ENCODE measurements at places on chromosomes 6 and 20. TPM values are rescaled to one million over a fixed set of nuclear protein-coding genes. Genes with fewer than 3 reads are reported as not detected.

DNA sequence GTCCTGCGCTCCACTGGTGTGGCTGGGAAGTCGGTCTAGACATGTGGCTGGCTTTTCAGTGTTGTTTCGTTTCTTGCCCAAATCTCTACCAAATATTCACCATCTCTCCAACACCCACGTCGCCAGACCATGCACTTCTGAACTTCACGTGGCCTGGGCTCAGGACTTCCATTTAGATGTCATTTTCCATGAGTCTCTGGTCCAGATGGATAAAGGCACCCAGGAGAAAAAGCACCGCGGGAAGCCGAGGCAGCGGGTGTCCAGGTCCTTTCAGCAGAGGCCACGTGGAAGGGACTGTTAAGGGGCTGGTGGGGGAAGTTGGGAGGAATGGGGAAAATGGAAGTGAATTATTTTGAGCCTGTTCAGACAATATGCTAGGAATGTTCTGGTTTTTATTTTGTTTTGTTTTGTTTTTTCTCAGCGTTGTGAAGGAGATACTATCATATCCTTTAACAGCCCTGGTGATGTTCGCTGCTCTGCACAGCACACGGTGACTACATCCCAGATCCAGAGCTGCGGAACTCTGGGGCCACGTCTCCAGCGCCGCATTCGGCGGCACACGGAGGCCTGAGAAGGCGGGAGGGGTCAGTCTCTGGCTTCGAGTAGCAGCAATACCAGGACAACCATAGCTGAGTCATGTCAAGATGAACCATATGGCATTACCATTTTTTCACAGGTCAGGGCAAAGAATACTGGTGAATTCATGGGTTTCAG, 230.3 kb downstream of the THBS2 start:
- H3K36me3 ChIP-seq: no peaks in the 10 kb centered on the region
- H3K27me3 ChIP-seq: no peaks in the 10 kb centered on the region
- H3K4me3 ChIP-seq: no peak overlapping the region
- H3K4me1 ChIP-seq: no peaks in the 10 kb centered on the region

DNA sequence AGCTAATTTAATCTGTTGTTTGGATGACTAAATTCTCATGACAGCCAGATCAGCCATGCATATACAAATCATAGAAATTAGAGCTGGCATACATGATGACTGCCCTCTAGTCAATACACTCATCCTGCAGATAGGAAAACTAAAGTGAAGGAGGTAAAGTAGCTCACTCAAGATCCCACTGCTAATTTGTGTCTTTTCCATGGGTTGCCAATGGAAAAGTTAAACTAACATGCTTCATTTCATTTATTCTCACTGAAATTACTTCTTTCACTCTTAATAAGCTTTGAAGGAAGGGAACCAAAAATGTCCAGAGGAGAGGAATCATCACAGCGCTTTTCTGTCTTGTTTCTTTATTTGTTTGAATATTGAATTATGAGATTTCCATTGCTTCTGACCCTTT, 308.2 kb downstream of the GJA1 start:
- no peaks in the 10 kb centered on the region for H3K27me3 ChIP-seq
- H3K4me3 ChIP-seq: no peak overlapping the region
- DNase-seq: no peak
- peaks cover 4% of the 10 kb centered on the region for H3K4me1 ChIP-seq

GRCh38 chr6:4032475-4032874, 46.5 kb downstream of the FAM217A start:
- H3K27ac ChIP-seq: peak overlapping the region; percentile 60
- peaks cover 28% of the 10 kb centered on the region for H3K4me1 ChIP-seq
- H3K4me3 ChIP-seq: no peak overlapping the region
- DNase-seq: no peak
- H3K36me3 ChIP-seq: peaks cover 45% of the 10 kb centered on the region

DNA sequence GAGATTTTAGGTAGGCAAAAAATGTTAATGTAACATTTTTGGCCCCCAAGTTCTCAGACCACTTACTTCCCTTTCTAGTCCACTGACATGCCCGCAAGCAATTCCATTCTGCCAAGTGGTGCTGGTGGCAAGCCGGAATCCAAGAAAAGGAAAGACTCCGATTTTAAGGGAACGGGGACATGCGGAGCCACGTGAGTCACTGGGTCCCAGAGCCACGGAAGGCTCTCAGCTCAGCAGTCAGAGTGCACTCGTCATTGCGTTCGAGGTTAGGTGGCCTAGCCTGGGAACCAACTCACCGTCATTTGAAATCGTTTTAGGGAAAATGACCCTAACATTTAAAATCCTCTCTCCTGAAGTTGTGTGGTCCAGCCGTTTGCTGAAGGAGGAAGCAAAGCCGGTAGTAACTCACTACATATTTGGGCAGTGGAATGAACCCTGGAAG, 711 bp upstream of the SIRT5 start:
- peaks cover 12% of the 10 kb centered on the region for H3K4me1 ChIP-seq
- peak overlapping the region; percentile 85 for H3K4me3 ChIP-seq
- H3K27ac ChIP-seq: peak overlapping the region; percentile 86
- H3K36me3 ChIP-seq: peaks cover 14% of the 10 kb centered on the region

DNA sequence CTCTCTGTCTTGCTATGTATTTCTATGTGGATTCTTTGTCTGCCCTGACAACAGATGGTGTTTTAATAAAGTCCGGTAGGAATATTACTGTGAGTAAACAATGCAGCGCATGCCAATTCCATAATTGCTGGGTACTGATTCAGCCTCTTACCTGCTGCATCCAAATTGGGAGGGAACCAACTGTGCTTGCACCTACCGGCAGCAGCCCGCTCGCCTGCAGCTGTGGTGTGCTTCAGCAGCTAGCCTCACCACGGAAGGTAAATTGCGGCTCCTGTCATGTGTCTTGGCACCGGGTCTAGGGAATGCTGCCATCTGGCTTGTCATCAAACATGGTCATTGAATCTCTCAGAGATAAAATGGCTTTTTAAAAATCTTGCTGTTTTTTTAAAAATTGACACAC, 704.8 kb upstream of the SLC35B3 start:
- H3K4me1 ChIP-seq: peaks cover 12% of the 10 kb centered on the region
- H3K27ac ChIP-seq: no peak overlapping the region
- DNase-seq: no peak
- H3K36me3 ChIP-seq: no peaks in the 10 kb centered on the region
- H3K27me3 ChIP-seq: no peaks in the 10 kb centered on the region
- H3K4me3 ChIP-seq: no peak overlapping the region

- no peak overlapping the region for H3K27ac ChIP-seq
- no peak overlapping the region for H3K4me3 ChIP-seq
- H3K4me1 ChIP-seq: no peaks in the 10 kb centered on the region
- DNase-seq: no peak
- peaks cover 4% of the 10 kb centered on the region for H3K27me3 ChIP-seq
- H3K36me3 ChIP-seq: no peaks in the 10 kb centered on the region
Measured at GRCh38 chr20:17859616-17860232, 108.9 kb downstream of the SNX5 start.

- H3K4me3 ChIP-seq: no peak overlapping the region
- no peaks in the 10 kb centered on the region for H3K27me3 ChIP-seq
- H3K27ac ChIP-seq: no peak overlapping the region
- H3K36me3 ChIP-seq: peaks cover 18% of the 10 kb centered on the region
Measured at GRCh38 chr6:169521825-169522224, 180.0 kb downstream of the WDR27 start.

DNA sequence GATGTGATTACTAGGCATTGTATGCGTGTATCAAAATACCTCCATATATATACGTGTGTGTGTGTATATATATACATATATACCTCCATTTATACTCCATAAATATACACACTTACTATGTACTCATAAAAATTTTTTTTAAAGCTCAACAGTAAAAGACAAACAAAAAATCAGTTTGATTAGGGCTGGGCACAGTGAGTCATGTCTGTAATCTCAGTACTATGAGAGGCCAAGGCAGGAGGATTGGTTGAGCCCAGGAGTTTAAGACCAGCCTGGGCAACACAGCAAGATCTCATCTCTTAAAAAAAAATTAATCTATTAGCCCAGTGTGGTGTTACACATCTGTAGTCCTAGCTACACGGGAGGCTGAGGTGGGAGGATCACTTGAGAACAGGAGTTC, 24.6 kb downstream of the PDSS2 start:
- no peak overlapping the region for H3K27ac ChIP-seq
- H3K4me1 ChIP-seq: peaks cover 2% of the 10 kb centered on the region
- no peak overlapping the region for H3K4me3 ChIP-seq
- H3K36me3 ChIP-seq: peaks cover 4% of the 10 kb centered on the region
- H3K27me3 ChIP-seq: no peaks in the 10 kb centered on the region

- no peaks in the 10 kb centered on the region for H3K36me3 ChIP-seq
- no peak overlapping the region for H3K27ac ChIP-seq
- no peak overlapping the region for H3K4me3 ChIP-seq
- peaks cover 19% of the 10 kb centered on the region for H3K4me1 ChIP-seq
- no peaks in the 10 kb centered on the region for H3K27me3 ChIP-seq
Measured at GRCh38 chr6:87282743-87283142, 39.6 kb upstream of the SMIM8 start.

- H3K36me3 ChIP-seq: no peaks in the 10 kb centered on the region
- DNase-seq: no peak
- peaks cover 11% of the 10 kb centered on the region for H3K27me3 ChIP-seq
- H3K27ac ChIP-seq: no peak overlapping the region
Measured at GRCh38 chr20:17061715-17062114, 165.1 kb upstream of the PCSK2 start.

DNA sequence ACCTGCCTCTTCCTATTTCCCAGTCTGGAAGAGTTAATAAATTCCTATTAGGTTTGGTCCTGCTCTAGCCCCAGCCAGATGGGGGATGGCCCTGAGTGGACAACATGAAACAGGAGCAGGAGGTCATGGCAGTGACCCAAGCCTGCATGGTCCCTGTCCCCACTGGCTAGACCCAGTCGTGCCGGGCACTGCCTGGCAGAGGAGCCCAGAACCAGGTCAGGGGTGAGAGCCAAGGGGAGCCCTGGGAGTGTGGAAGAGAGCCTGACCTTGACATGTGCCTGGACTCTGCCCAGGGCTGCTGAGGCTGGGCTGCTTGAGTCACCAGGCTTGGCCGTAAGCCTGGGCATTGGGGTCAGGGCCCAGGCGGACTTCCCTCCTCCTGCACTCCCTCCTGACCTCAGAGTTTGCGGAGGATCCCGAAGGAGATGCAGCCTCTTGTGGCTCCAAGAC, 3.6 kb downstream of the AVP start:
- H3K4me1 ChIP-seq: no peaks in the 10 kb centered on the region
- H3K4me3 ChIP-seq: no peak overlapping the region
- no peak overlapping the region for H3K27ac ChIP-seq
- H3K36me3 ChIP-seq: no peaks in the 10 kb centered on the region

DNA sequence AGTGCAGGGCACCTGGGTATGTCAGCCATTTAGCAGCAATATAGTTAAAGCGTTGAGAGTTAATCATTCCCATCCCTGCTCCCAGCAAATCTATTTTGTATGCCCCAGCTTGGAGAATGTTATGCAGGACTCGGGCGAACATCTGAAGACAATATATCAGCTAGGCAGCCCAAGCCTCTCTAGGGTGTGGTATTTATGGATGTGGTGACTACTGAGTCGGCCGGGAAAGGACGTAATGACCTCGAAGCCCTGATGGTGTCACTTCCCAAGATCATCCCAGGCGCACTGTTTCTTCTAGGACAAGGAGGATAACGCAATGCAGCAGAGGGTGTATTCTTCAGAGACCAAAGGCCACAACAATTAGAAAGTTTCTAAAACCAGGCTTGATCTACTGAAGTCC, 63.6 kb upstream of the FAM184A start:
- peaks cover 2% of the 10 kb centered on the region for H3K27me3 ChIP-seq
- DNase-seq: no peak
- no peak overlapping the region for H3K27ac ChIP-seq
- no peaks in the 10 kb centered on the region for H3K36me3 ChIP-seq

FRMD1 gene
- total RNA-seq: not detected

NPEPL1 gene
- total RNA-seq: 71.5 TPM

PHACTR1 gene
- total RNA-seq: 2.0 TPM

HTR1E gene
- total RNA-seq: 0.82 TPM

SLPI gene
- total RNA-seq: not detected

Data from mesothelial cell of epicardium (in vitro differentiated cells).